HuH-7 (cell line): ENCODE measurements at places on chromosomes 7 and 10.

DNA sequence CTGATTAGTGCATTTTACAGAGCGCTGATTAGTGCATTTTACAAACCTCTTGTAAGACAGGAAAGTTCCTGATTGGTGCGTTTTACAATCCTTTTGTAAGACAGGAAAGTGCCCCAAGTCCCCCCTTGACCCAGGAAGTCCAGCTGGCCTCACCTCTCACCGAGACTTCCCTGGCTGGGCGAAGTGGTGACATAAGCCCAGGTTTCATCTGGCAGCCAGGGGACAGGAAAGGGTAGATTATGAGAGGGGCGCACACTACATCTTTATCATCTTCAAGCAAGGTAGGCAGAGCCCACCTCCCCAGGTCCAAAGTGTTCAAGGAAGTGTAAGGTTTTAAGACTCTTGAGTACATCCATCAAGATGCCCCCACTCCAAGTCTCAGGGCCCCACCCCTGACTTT lies 5.5 kb upstream of the GDF10 start:
- DNase-seq: no peak

DNA sequence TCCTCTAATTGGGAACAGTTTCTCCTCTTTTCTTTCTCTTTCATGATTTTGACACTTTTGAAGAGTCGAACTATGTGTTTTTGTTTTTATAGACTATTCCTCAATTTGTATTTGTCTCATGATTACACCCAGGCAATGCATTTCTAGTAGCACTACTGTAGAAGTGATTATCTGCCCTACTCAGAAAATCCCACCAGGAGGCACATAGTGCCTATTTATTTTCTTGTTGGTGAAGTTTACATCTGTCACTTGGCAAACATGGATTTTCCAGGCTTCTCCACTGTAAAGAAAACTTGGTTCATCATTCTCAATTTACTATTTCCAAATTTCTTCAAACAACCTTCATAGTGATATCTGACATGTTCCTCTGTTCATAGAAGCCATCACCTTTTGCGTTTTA lies 893.9 kb downstream of the CCSER2 start:
- DNase-seq: no peak

DNA sequence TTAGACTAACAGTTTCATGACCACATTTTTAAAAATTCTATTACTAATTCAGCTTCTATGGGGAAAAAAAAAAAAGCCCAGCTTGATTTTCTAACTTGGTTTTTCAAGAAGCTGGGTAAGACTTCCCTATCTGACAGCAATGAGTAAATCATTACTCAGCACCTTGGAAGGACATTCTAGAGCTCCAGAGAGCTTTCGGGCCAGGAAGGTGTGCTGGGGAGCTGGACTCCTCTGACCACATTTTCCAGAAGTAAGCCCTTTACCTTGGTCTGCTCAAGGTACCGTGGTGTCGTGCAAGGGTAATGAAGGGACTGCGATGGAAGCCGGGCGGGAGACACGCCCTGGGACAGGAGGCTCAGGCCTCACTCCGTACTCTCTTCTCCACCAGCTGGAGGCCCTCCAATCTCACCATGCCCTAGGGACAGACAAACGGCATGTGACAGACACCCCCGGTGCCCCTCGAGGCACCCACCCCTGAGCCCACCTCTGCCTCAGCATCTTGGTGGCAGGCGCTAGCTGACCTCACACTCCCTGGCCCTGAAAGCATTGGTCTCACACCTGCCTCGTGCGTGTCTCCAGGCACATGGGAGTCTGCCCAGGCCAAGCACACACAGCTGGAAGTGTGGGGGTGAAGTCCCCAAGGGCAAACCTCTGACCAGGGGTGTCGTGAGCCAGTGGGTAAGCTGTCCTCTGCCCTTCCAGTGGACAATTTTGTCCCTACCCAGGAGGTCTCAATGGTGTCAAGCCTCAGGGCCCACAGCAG lies 152.1 kb downstream of the OAT start:
- no peak for DNase-seq

DNA sequence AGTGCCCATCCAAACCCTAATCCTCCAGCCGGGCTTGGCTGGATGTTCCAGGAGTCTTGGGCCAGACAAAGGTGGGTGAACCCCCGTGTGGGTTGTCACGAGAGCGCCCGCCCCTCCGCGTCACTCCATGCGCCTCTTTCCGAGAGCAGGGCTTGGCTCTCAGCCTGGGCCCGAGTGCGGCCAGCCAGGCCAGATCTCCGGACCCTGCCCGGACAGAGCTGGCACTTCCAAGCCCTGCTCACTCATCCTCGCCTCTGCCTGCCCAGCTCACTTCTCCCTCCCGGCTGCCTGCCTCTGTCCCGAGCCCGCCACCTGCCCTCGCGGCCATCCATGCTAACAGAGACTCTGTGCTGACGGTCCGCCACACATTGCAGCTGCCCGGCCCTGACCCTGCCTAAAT lies 34.6 kb downstream of the AGAP3 start:
- DNase-seq: no peak

- DNase-seq: no peak
Measured at GRCh38 chr7:70706698-70707097, 425.2 kb upstream of the GALNT17 start.

GRCh38 chr7:47908720-47909119 lies 39.5 kb downstream of the PKD1L1 start:
- DNase-seq: no peak

DNA sequence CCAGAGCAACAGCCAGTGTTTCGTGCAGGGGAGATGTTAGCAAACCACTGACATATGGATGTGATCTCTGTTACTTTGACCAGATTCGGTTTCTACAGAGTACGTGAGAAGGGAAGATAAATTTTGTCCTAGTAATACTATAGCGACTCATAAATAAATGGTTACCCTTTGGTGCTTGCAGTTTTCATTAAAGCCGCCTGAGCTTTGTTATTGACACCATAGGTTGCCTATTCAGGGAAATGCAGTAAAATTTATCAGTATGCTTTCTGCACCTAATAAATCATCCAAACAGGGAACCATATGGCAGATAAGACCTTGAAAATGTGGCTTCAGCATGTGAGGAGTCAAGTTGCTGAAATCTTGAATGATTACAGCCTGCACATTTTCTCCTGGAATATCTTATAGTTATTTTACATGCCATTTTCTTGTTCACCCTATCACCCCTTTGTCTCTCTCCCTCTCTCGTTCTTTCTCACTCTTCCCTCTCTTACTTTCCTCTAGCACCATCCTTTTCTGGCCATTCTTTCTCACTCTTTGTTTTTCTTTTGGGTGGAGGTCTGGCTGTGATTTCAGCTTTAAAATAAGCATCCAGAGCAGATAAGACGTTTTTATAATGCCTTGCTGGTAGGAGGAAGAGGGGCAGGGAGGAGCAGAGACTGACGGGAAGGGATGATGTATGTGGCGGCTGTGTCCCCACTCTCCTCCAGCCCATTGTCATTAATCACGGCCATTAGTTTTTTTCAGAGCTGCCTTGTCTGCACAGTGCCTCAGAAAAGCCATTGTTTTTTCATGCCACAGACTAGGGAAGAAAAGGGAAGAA lies 182.5 kb downstream of the LRMDA start:
- DNase-seq: no peak

DNA sequence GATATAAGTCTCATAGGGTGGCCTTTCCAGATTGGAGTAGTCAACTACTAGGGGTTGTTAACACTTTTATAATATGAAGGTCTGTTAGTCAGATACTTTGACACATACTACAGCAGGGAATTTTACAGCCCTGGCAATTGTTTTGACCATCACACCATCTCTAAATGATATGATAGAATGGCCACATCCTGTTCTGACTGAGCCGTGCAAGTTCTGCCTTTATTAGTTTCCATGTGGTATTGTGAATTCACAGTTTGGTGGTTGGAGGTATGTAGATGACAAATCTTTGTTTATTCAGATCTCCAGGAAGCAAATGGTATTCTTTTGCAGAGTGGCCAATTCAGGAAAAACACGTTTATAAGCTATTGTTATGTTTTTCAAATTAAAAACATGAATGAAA lies 83.0 kb downstream of the NRG3 start:
- DNase-seq: no peak

- DNase-seq: no peak
Measured at GRCh38 chr10:61313460-61313859, 139.7 kb downstream of the TMEM26 start.

DNA sequence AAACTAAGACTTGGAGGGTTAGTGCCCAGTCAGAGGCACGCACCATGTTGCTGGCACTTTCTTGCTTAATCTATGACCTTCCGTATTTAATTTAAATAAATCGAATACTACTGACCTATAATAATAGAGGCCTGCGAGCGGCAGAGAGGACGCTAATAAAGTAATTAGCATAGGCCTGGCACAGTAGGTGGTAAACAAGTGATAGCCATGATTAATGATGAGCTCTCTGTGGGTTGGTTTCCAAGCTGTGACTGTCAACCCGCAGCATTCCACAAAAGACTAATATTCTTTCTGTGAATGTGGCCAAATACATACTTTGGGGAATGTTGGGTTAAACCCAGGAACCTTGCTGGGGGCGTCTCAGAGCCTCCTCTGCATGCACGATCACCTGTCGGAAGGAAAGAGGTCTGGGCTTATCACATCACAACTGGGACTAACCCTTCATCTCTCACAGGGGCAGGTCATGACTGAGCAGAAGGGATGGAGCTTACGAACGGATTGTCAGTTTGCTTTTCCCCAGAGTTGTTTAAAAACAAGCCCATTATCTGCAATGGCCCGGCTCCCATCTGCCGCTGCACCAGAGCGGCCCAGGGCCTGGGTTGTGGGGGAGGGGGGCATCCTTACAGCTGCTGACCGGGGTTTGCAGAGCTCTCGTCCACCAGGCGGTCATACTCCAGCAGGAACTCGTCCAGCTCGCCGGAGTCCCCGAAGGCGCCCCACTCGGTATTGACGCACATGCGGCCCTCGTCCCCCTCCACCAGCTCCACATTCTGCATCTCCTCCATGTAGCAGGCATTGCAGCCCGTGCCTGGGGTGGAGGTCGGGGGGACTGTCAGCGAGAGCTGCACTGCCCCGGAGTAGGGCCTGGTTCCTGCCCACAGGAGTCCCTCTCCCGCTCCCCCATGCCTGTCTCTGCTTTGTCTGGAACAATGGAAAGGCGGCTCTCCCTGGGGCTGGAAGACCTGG lies 6.2 kb upstream of the MYL7 start:
- DNase-seq: no peak
